AG09309 (cell line): ENCODE measurements at places on chromosomes 7 and 10.
A peak's percentile ranks its signal among the peaks of the same experiment; 100 is the strongest.

DNA sequence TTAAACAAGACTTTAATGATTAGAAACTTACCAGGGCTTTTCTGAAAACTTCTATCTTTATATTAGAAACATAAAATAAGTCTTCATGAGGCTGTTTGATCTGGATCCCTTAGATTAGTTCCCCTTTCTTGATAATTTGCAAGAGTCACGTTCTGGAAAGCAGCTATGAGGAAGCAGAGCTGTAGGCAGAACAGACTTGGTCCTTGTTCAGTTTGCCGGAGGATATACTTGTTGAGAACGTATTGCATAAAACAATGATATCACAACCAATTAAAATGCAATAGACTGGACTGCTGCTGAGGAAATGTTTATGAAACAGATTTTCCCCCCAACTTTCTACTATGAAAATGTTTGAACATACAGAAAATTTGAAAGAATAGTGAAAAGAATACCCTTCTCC lies 2.8 kb downstream of the SAMD9L start:
- no peak for DNase-seq

GRCh38 chr7:149714081-149714909 lies 59.1 kb downstream of the ZNF467 start:
- no peak for DNase-seq

DNA sequence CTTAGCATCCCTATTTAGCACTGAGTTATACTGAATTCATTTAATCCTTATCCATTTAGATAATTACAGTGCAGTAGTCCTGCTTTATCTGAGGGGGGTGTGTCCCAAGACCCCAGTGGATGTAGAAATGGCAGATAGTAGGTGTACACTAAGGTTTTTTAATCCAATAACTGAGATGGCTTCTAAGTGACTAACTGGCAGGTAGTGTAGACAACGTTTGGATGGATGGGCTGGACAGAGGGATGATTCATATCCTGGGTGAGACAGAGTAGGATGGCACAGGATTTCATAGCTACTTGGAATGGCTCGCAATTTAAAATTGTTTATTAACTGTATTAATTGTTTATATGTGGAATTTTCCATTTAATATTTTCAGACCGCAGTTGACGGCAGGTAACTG lies 295.6 kb downstream of the CCDC3 start:
- no peak for DNase-seq

DNA sequence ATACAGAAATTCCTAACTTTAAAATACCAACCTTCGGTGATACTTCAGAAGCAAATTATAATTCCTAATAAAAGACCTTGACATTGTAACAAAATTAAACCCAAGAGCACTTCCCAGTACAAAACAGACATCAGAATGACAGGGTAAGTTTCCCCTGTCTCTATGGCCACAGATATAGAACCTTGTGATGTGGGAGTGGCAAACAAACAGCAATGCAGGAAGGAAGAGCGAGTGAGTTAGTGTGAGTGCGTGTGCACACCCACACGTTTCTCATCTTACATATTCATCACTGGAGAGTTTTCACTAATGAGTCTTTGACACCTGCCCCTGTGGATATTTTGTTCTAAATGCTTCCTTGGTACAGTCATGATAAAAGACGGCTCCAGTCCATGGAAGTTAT lies 72.2 kb downstream of the VWC2 start:
- no peak for DNase-seq

GRCh38 chr7:8255680-8256655 lies 6.0 kb downstream of the ICA1 start:
- DNase-seq = no peak

GRCh38 chr7:41720886-41721285 lies 18.0 kb upstream of the INHBA start:
- no peak for DNase-seq

DNA sequence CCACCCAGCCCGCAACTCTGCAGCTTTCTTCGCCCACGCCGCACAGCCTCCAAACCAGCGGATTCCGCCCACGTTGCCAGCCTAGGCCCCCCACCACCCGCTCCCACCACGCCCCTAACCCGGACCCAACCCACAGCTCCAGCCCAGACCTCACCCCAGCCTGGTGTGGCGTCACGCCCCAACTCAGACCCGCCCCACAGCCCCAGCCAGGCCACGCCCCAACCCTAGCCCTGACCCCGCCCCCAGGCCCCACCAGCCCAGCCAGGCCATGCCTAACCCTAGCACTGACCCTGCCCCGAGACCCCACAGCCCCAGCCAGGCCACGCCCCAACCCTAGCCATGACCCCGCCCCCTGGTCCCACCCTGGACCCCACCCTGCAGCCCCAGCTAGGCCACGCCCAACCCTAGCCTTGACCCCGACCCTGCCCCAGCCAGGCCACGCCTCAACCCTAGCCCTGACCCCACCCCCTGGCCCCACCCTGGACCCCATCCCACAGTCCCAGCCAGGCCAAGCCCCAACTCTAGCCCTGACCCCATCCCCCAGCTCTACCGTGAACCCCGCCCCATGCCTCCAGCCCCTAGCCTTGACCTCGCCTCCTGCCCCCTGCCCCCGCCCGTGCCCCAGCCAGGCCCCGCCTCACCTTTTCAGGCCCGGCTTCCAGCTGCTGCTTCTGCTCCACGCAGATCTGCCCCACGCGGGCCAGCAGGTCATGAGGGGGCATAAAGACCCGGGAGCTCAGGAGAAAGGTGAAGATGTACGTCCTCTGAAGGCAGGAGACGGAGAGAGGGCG lies 64.0 kb downstream of the RASGEF1A start:
- DNase-seq = no peak

DNA sequence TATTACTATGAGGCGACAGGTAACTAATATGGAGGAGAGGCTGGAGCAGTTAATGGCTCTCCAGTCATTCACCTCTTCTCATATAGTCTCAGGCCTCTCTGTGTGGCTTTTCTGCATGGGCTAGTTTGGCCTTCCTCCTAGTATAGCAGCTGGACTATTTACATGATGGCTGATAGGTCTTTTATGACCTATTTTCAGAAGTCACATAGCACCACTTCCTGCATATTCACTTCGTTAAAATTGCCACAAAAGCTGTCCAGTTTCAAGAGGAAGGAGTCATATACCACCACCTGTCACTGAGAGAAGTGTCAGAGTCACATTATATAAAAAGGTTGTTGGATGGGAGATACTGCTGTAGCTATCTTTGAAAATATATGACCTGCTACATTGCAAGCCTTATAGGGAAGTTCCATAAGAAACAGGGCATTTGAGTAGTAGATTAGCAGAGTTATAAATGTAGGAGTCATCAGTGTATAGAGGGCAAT lies 8.0 kb upstream of the DMTF1 start:
- no peak for DNase-seq

GRCh38 chr7:157423348-157423747 lies 86.5 kb downstream of the DNAJB6 start:
- DNase-seq = no peak

GRCh38 chr10:131840788-131841118 lies 60.1 kb upstream of the PPP2R2D start:
- DNase-seq = no peak

- DNase-seq = peak; percentile 39
These were observed at the start of gene SUN1 for GRCh38 chr7:832167-832967. Gene SUN1, plus strand, starts transcription at chr7:832476. Its CDS starts 49 bp downstream, at chr7:832525.

DNA sequence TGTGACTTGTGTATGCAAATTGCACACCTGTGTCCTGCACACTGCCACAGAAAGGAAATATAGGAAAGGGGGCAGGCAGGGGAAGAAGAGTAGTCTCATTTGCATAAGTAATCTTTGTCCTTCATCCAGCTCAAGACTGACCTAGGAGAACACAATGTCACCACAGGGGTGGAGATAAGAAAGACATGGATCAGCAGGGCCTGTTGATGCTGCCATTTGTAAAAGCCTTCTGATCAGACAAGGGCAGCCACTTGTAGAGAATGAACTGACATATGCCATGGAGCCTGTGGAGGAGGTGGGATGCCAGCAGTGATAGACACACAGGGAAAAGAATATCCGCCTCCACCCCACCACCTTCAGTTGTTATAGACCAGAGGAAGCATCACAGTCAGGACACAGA lies 528.9 kb downstream of the HTR7 start:
- no peak for DNase-seq

GRCh38 chr10:110827410-110827809 lies 44.3 kb upstream of the PDCD4 start:
- DNase-seq = peak; percentile 27

DNA sequence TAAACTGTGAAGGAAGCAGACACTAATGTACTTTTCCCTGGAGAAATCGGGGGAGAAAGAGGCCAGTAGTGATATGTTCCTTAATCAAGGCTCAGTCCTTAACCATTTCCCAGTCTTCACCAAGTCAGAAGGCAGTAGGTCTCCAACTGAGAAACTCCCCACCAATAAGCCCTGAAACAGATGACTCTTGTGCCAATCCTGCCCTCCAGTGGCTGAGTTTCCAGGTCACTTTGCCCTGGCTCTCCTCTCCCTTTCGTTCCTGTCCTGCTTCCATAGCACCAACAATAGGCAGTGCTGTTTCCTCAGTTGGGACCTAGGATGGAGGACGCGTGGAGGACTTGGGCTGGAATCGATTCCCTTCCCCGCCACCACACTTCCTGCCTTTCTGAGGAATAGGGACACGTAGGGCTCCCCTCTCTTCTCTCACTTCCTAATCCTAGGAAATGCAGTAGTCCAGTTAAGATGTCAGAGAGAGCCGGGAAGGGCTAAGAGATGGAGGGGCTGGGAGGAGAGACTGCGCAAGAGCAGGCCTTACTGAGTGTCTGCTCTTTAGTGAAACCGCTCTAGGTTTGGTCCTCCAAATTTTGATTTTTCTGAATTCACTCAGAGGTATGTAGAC lies 23.4 kb downstream of the ATOH7 start:
- DNase-seq = peak; percentile 52

GRCh38 chr7:39617005-39617404 lies 6.4 kb upstream of the RALA start:
- DNase-seq = no peak

DNA sequence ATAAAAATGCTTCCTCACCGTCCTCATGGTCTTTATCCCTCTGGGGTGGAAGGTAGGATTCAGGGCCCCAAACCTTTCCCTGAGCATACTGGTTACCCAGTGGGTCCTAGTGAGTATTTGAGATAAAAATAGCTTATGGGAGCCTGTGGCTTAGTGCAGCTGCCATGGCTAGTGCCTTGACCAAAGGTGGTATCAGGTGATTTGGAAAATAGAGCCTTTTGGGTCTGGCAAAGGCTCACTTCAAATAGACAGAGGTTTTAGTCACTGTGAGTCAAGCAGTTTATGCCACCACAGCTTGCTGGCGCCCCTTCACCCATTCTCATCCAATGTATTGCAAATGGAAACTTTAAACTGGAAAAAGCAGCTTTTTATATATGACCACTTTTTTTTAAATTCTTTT lies 30.4 kb downstream of the PLAU start:
- DNase-seq = no peak

GRCh38 chr7:4712281-4713182 lies 30.4 kb downstream of the FOXK1 start:
- no peak for DNase-seq

DNA sequence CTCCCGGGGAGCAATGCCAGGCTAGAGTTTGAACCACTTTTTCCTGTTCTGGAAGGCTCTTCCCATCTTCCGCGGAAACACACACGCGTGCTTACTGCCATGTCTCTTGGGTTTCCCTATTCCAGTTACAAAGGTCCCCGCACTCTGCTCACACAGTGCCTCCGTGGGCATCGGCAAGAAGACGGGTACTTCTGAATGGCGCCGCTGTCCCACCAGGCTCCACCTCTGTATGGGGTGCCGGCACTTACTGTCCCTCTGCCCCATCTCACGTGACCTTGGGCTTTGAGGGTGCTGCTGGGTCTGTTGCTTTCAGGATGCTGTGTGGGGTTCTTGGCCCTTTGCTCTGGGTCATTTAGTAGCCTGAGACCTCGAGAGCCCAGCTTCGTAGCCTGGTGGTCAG lies 170.7 kb upstream of the SH2B2 start:
- DNase-seq = no peak

GRCh38 chr7:139505563-139505962 lies 17.9 kb upstream of the CLEC2L start:
- no peak for DNase-seq

DNA sequence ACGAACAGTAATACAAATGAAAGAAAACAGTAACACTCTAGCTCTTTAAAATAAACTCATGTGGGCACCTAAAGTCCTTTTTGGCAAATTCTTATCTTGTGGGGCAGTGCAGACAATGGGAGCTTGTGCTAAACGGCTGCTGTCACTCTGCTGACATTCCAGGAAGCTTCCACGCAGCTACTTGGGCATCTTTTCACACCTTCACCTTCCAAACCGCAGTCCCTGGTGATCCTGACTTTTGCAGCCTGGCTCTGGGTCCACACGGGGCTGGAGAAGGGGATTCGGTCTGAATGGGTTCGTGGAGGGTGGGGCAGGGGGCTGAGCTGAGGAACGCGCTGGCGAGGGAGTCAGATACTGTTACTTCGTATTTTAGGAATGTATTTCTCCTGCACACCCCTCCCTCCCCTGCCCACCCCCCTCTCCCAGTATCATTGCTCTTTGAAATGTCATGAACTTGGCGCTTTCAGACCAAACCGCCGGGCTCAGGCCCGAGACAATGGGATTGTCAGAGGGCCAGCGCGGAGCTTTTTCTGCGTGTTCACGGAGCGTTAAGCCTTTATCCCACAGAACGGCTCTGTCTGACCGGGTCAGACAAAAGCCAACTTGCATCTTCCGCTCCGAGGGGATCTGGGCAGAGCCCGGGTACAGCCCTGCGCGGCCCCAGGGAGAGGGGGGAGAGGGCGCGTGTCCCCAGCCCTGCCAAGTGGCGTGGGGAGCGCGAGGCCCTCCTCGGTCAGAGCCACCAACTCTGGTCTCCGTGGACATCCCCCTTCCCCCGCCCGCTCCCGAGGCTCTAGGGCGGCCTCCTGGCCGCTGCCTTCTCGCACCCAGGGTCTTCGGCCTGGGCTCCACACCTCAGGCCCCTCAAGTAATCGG lies 76.7 kb upstream of the EN2 start:
- DNase-seq = no peak

DNA sequence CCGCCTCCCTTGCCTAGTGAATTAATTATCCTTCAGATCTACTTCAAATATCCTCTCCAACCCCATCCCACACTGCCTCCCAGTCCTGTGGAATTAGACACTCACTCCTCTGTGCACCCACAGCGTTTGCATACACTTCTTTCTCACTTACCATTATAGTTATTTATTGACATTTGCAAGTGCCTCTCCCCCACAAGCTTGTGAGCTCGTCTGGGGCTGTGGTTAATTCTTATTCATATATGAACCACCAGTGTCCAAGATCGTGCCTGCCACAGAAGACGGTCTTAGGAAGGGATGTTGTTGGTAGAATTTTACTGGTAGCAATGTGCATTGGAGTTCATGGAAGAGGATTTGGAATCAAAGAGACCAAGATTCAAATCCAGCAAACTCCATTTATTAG lies 68.1 kb upstream of the AOAH start:
- DNase-seq = no peak

GRCh38 chr7:48426331-48426965 lies 255.2 kb downstream of the ABCA13 start:
- no peak for DNase-seq

DNA sequence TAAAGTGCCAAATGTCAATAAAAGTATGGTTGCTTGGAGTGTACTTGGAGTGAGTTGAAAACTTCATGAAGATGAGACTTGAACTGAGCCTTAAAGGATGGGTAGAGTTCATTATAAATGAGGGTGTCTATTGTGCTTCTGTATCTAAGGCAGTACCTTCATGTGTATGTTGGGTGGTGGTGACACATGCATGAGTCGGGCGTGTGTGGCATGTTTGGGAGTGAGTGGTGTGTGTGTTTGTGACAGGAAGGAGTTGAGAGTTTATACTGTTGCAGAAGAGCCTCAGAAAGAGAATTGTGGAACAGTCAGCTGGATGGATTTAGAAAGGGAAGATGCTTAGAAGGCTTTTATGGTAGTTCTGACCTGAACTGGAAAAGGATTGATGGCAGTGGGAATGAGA lies 6.0 kb upstream of the ZRANB1 start:
- no peak for DNase-seq

GRCh38 chr10:49300140-49300974 lies 1.4 kb downstream of the C10orf71 start:
- DNase-seq = no peak
